Neural crest cell (in vitro differentiated cells): ENCODE measurements at places on chromosomes 5 and 9.

DNA sequence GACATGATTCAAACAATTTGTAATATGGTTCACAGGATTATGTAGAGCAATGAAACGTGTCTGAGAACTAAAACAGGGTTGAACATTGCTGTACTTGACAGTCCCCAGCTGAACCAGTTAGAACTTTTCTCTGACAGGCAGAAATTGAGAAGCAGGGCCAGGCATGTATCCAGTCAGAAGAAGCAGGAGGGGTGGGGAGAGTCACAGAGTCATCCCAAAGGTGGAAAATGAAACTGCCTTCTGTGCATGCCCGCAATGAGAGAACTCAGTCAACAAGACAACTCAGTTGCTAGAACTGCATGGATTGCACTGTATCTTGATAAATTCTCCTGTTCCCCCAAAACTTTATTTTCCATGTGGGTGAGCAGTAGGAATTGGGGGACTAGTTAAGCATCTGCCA lies 72.9 kb upstream of the PRLR start:
- H3K4me1 ChIP-seq: peaks cover 4% of the 10 kb centered on the region
- no peaks in the 10 kb centered on the region for H3K36me3 ChIP-seq
- H3K4me3 ChIP-seq: no peak overlapping the region
- no peak overlapping the region for H3K27ac ChIP-seq
- H3K27me3 ChIP-seq: no peaks in the 10 kb centered on the region

DNA sequence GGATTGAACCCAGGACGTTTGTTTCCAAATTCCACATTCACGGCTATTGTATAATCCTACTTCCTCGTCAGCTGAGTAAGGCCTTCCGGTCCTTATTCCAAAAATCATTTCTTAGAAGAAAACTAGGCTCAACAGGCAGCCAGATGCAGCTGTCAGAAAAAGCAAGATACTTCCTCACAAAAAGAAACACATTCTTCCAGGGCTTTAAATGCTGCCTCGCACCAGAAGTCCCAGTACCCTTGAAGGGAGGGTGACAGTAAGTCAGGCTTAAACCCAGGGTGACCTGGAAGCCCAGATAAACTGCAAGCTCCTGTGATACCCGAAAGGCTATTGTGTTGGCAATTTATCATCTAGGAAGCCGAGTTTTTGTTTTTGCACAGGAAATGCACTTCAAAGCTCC lies 414.0 kb downstream of the NFIB start:
- no peak overlapping the region for H3K4me3 ChIP-seq
- H3K4me1 ChIP-seq: peaks cover 4% of the 10 kb centered on the region
- H3K27me3 ChIP-seq: no peaks in the 10 kb centered on the region

DNA sequence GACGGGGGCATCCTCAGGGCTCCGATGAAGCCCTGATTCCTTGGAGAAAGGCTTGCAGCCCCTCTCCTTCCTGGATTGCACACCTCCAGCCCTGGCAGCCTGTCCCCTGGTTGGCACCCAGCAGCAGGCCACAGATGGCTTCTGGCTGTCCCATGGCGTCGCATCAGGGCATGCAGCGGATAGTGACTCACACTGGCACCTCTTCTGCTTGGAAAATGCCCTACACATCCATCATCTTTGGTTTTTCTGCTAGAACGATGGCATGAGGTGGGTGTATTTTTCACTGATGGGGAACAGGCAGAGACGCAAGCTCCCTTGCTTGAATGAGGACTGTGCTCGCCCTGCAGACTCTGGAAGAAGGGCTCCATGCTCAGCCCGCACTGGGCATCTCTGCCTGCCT lies 23.2 kb upstream of the IER5L start:
- peak overlapping the region; percentile 31 for H3K4me3 ChIP-seq
- H3K36me3 ChIP-seq: no peaks in the 10 kb centered on the region
- H3K27ac ChIP-seq: no peak overlapping the region
- peaks cover 22% of the 10 kb centered on the region for H3K4me1 ChIP-seq

- H3K4me3 ChIP-seq: no peak overlapping the region
- no peaks in the 10 kb centered on the region for H3K36me3 ChIP-seq
- peaks cover 31% of the 10 kb centered on the region for H3K4me1 ChIP-seq
- DNase-seq: no peak
- H3K27ac ChIP-seq: no peak overlapping the region
Observed at GRCh38 chr9:129291041-129291501, 113.0 kb upstream of the IER5L start.

- H3K4me3 ChIP-seq: no peak overlapping the region
- H3K4me1 ChIP-seq: no peaks in the 10 kb centered on the region
- H3K27me3 ChIP-seq: no peaks in the 10 kb centered on the region
- H3K27ac ChIP-seq: no peak overlapping the region
Observed at GRCh38 chr9:91766315-91767069, 183.5 kb downstream of the ROR2 start.

DNA sequence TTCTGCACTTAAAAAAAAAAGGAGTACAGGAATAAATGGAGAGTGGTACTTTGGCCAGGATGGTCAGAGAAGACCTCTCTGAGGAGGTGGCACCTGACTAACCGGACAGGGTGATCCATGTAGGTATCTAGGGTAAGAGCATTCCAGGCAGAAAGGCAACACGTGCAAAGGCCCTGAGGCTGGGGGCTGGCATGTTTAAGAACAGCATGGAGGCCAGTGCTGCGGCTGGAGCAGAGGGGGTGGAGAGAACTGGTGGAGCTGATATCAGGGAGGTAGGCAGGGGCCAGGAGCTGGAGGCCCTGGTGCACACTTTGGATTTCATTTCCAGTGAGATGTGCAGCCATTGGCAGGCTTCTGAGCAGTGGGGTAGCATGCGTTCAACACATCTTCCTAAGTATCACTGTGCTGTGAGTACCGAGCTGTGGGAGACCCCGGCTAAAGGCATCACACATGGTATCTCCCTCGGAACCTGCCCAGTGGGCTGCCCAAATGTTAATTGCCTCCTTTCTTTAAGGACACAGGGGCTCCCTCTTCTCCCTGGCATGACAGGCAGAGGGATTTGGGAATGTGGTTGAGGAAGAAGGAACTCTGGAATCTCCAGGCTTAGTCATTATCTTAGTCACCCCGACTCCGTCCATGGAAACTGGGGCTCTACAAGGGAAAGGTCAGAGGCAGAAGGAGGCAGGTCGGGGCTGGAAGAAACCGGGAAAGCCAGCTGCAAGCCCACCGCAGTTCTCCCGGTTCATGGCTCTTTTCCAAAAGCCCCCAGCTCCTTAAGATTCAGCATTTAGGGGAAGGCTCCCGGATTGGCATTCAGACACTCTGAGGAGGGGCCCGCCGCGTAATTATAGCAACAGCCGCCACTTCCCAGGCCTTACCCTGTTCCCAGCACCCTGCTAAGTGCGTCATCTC lies 18.6 kb downstream of the SLC6A7 start:
- no peak overlapping the region for H3K4me3 ChIP-seq
- H3K36me3 ChIP-seq: no peaks in the 10 kb centered on the region
- peaks cover 6% of the 10 kb centered on the region for H3K4me1 ChIP-seq
- H3K27me3 ChIP-seq: no peaks in the 10 kb centered on the region
- no peak for DNase-seq
- H3K27ac ChIP-seq: no peak overlapping the region

GRCh38 chr5:55604611-55605067 lies 69.9 kb upstream of the PLPP1 start:
- DNase-seq: no peak
- H3K27ac ChIP-seq: no peak overlapping the region
- H3K4me1 ChIP-seq: peaks cover 51% of the 10 kb centered on the region
- no peaks in the 10 kb centered on the region for H3K36me3 ChIP-seq
- H3K4me3 ChIP-seq: no peak overlapping the region

DNA sequence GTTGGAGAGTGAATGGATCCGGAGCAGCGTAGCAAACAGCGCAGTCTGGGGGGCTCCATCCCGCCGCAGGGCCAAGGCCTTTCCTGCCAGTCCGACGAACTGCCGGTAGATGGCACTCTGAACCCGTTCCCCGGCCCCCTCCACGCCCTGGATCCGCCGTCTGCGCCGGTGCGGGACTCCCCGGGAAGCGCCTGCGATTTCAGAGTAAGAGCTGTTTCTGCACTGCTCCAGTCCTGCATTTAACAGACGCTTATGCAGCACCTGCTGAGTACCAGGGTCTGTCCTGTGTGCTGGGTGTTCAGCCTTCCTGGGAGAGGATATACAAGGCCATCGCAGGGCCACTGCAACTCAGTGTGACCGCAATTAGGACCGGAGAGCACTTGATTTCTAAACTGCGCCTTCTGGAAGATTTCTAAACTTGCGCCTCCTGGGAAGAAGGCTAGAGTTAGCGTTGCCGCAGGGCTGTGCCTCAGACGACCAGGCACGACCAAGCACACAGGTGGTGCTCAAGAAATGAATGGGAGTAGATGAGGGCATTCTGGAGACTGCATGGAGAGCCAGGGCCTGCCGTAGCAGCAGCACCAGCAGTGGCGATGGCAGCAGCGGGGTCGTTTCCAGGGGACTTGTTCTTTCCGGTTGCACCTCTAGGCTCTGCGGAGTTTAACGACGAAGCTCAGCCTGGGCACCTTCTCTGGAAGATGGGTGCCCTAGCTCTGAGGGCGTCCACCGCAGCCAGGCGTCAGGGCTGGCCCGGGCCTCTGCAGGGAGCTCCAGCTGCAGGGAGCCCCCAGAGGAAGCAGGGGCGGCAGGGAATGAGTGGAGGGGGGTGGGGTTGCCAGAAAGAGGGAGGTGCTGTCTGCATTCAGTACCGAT lies 14.3 kb upstream of the TIFAB start:
- H3K27me3 ChIP-seq: peaks cover 99% of the 10 kb centered on the region
- DNase-seq: peak; percentile 87
- H3K36me3 ChIP-seq: no peaks in the 10 kb centered on the region
- peaks cover 10% of the 10 kb centered on the region for H3K4me1 ChIP-seq

DNA sequence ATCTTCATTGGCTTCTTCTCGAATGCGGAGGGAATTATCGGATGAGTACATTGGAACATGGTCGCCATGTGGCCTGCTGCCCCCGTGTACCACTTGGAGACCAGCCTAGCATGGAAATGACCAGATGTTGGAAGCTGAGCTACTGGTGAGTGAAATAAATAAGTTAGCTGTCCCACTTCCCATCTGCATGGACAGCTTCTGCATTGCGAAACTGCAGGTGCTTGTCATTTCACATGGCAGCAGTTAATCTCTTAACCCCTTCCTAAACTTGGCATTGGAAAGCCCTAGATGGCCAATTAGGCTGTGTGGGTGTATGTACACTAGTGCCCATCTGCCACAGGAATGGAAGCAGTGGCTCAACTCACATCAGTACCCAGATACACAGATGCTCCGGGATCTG lies 246.6 kb upstream of the IL12B start:
- H3K36me3 ChIP-seq: no peaks in the 10 kb centered on the region
- no peak overlapping the region for H3K4me3 ChIP-seq
- H3K27ac ChIP-seq: no peak overlapping the region
- H3K4me1 ChIP-seq: peaks cover 5% of the 10 kb centered on the region

DNA sequence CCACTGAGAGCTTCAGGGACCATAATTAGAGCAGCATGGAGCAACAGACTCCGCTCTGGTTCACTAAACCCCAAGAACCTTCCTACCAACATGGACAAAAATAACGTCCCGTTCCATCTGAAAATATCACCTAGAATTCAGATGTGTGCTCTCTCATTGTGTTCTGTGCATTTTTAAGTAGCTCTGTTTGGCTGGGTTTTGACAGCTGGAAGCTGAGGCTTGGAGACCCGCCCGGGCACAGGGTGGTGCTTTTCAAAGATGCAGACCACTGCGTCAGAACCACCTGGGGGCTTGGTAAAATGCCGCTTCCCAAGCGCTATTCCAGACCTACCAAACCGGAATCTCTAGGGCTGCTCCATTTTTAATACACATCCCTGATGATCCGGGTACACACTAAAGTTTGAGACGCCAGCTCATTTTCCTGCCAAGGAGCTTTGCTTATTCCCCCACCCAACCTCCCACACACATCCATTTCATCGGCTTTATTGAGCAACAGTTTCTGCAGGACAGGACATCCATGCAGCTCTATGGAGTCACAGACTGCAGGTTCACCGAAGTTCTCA lies 104.8 kb downstream of the GABBR2 start:
- no peak overlapping the region for H3K4me3 ChIP-seq
- peaks cover 3% of the 10 kb centered on the region for H3K4me1 ChIP-seq
- DNase-seq: no peak
- peaks cover 4% of the 10 kb centered on the region for H3K27me3 ChIP-seq
- no peak overlapping the region for H3K27ac ChIP-seq

GRCh38 chr5:108747774-108748400 lies at the start of gene FER:
Gene FER (plus strand): TSS chr5:108747897. CDS start chr5:108798183, 50,286 bp downstream.
- H3K4me1 ChIP-seq: peaks cover 28% of the 10 kb centered on the region
- DNase-seq: peak; percentile 2
- H3K36me3 ChIP-seq: no peaks in the 10 kb centered on the region
- H3K27me3 ChIP-seq: no peaks in the 10 kb centered on the region
- H3K27ac ChIP-seq: peak within 1 kb of the TSS; percentile 99
- peak within 1 kb of the TSS; percentile 90 for H3K4me3 ChIP-seq
